ENCODE measurements at places on chromosomes 4 and X. TPM values are rescaled to one million over a fixed set of nuclear protein-coding genes. Genes with fewer than 3 reads are reported as not detected.

MND1 gene
- 0.62 TPM for total RNA-seq

EMCN gene
- total RNA-seq = 46.4 TPM

PNMA5 gene
- not detected for total RNA-seq

ATP2B3 gene
- total RNA-seq = not detected

IGBP1 gene
- total RNA-seq = 47.8 TPM

DNA sequence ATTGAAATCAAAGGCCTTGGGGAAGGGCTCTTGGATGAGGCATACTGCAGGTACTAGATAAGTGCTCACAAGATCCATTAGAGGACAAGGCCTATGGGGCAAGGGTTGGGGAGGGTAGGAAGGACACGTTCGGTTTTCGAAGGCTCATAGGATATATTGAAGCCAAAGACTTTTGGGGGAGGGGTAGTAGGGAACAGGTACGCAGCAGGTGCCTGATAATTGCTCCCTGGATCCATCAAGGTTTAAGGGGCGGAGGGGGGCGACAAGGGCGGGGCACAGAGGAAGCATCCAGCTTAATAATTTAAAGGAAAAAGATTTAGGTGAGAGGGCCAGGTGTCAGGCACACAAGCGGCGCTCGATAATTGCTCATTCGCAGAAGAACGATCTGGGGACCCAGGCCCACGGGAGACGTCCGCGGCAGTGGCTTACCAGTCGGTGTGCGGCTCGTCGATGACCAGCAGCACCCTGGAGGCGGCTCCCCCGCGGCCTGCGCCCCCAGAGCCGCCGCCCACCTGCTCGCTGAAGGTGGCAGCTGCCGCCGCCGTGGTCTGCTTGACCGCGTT is 653 bp downstream of the SYN1 start:
- no peak for DNase-seq

GRCh38 chr4:25929298-25929686 is 15.3 kb downstream of the SMIM20 start:
- no peak for DNase-seq

DNA sequence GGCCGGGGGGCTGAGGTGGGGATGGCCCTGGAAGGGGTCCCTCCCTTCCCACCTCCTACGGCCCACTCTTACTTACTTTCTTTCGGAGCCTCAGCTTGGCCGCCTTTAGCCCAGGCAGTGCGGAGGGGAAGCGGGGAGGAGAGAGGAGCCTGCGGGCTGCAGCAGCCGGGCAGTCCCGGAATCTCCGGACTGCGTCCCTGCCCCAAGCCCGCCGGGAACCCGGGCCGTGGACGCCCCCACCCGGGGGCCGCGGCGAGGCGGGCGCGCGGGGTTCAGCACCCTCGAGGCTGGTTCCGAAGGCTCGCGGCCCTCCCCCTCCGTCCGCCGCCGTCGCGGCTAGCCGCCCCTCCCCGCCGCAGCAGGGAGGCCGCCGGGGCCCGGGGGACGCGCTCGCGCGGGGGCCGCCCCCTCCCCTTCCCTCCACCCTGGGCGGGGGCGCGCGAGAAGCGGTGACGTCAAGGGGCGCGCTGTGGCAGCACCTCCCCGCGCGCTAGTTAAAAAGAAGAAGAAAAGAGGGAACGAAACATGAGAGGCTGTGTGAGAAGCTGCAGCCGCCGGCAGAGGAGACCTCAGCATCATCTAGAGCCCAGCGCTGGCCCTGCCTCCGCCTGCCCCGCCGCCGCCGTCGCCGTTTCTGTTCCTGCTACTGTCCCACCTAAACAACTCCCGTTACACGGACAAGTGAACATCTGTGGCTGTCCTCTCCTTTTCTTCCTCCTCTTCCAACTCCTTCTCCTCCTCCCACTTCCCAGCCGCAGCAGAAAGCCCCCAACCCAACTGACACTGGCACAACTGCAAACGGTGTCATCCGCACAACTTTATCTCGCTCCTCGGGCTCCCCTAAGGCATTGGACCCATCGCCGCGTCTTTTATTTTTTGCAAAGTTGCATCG is at the start of gene HHIP:
TSS of gene HHIP (plus strand) at position 526 of the 892 bp plus-strand sequence. CDS start 520 bp downstream, outside the sequence.
- peak; percentile 70 for DNase-seq

GRCh38 chr4:165222651-165222994 is 15.3 kb downstream of the KLHL2 start:
- DNase-seq = no peak

DNA sequence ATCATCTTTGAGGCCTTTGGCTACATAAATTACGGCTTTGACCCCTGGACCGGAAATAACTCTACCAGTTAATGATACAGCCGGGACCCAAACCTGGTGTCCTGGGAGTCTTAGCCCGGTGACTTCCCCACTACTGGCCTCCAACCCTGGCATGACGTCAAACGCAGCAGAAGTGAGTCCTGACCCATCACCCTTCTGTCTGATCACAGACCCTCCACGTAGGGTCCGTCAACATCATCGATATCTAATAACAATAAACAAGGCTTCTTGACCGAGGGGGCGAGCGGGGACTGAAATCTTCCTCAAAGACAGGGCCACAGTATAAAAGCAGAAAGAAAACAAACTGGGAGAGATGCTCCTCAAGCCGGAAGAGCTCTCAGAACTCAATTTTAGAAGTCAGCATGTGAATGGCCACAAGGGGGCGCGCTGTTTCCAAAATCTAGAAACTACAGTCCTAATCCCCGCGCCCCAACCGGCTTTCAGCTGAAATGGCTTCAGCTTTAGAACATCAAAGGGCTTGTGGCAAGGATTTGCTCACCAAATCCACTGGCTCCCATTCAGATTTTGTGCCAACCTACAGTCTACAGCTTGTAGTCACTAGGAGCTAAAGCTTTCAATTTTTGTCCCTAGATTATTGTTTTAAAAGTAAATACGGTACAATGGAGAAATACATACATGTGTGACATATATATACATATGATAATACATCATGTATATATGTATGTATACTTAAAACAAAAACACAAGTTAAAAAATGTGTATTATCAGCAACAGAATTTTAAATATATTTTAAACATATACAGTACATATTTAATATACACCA is 46.4 kb upstream of the ENPP6 start:
- peak; percentile 96 for DNase-seq

- no peak for DNase-seq
Observed at GRCh38 chr4:167421201-167421600, 186.9 kb upstream of the SPOCK3 start.

DNA sequence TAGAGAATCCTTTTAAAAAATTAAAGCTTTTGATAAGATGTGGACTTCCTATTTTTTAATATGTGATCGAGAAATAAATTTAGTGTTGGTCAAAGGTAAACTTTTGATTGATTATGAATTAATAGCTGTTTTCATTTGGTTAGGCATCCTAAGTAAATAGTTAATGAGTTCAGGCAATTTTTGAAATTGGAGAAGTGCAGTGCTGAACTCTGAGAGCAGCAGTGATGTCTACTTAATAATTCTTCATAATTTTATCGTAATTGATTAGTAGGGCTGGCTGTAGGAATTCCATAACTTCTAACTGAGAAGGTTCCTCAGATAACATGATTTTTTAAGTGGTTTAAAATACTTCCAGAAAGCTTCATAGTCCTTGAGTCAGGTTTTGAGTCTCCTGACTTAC is 1.5 kb downstream of the MND1 start:
- DNase-seq = no peak

DNA sequence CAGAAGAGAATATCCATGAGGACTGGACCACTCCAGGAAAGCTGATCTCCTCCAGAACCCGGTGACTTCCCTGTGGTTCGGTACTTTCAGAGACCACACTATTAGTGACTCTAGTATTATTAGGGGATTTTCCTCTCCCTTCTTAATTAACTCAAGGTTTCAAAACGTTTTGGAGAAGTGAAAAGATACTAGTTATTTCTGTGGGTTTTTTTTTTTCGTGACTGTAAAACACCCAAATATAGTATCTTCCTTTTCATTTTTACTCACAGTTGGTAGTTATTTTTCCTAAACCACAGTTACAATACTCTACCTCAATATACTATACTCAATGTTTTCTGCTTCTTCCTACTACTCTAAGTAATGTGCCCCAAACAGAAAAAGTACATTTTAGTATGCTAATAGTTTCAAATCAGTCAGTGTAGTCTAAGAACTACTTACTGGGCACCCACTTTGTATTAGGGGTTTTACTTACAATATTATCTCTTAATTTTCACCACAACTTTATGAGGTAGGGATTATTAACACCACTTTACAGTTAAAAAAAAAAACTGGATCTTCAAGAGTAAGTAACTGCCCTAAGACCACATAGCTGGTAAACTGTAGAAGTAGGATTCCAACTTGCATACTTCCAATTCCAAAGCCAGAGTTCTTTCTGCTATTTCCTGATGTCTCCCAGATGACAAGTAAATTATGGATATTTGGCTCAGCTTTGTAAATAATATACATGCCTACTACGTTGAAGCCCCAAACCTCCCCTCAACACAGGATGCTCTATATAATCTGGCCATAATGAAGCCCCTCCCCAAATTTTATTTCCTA is 45.0 kb downstream of the SLC9A7 start:
- DNase-seq = no peak

DNA sequence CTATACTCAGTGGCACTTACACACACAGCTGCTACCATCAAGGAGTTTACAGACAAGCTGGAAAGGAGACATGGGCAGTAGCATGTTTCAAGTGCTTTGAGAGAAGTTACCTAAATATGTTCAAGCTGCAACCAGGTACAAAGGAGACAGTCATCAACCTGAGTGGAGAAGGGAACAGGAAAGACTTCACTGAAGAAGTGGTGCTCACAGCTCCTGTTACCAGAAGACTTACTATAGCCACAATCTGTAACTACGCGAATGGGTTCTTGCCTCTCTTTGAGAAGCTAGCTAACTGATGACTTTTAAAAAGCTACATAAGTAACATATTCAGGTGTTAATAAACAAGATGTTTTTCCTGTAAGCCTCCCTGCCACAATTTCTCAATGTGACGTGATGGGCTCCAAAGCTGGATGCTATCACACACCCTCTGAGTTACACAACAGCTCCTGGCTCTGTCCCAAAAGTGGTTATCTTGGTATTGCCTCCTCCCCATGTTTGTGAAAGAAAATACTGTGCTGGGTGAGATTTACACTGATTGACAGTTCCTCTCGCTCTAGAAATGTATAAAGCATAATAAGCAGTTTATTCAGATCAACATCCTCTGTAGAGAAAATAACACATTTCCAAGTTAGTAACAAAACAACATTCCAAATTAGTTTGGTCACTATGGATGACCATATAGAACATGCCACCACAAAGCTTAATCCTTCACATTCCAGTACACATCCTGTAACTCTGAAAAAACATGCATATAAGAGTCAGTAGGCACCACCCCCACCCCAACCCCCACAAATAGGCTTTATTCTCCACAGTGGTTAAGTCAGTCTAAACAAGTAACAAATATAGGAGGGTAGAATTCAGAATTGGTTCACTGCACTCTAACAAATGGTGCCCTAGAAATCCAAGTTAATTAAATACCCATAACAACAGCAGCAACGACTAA is 81.8 kb downstream of the FRYL start:
- peak; percentile 69 for DNase-seq

DNA sequence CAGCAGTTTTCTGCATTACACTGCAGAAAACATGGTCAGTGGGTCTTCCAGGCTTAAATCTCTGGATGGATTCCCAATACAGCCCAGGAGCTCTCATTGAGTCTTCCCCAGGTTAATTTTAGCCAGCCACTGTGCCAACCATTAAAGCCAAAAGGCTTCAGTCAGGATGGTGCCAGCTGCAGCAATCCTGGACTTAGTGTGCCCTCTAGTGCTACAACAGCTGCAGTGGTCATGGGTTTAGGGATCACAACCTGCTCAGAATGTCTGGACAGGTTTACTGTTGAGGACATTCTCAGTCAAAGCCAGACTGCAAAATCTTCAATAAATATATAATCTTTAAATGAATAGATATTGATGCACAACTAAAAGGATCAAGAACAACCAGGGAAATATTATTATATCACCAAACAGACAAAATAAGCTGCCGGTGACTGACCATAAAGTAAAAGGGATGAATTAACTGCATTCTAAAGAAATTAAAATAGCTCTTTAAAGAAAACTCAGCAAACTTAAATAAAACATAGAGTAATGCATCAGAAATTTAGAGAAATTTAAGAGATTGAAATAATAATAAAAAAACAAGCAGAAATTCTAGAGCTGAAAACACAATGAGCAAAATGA is 639.9 kb downstream of the SPOCK3 start:
- no peak for DNase-seq

DNA sequence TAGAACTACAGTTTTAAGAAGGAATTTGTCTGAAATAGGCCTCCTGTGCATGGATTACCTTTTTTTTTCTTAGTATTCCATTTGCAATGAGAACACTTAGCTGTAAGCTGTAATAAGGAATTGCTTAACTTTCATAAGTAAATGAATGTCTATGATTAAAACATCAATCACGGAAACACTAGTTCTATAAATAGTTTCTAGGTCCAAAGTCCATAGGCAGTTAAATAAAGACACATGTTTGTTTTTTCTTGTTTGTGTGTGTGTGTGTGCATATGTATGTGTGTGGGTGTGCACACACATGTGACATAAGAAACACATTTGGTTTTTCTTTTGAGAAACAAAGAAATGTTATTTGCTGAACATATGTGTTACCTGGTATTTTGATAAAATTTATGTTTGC is 11.2 kb downstream of the GPRIN3 start:
- DNase-seq = no peak
